ENCODE measurements at places on chromosomes 5 and 9.

DNA sequence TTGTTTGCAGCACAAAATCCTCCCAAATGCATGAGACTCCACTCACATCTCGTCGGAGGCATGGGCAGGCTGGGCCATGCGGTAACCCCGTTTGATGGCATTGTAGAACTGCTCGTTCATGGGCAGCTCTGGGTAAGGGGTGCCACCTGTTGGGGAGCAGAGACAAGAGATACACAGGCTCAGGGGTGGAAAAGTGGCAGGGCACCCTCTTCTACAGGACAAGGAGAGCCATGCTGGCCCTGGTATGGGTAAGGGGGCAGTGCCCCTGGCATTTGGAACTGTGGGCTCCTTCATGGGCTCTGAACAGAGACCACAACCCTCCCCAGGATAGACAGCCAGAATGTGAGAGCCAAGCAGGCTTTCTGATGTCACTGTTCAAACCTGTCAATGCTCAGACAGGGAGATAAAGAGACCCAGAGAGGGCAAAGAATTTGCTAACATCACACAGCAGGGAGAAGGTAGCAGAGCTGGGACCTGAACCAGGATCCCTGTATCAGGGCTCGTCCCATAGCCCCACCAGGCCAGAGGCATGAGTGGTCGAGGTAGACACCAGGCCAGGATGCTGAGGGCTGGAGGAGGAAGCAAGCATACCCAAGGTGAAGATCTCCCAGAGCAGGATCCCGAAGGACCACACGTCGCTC is 33.2 kb upstream of the CSF1R start:
- DNase-seq = no peak

DNA sequence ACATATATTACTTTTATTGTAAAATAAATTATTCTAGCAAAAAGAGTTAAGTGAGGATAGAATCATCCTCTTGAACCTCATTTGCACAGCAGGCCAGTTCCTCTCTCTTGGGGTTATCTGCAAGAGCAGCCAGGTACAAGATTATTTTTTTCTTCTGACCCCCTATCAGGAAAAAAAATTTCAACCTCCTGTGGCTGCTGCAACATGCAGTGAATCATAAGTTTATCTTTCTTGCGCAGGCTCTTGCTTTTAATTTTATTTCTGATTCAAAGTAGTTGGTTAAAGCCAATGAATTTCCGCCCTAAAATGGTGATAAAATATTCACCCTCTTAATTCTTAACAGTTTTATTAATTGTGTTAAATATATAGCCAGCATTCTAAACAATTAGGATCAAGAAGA is 69.7 kb upstream of the PPP3R2 start:
- no peak for DNase-seq

GRCh38 chr5:107251151-107251550 is 419.6 kb downstream of the EFNA5 start:
- DNase-seq = no peak

GRCh38 chr9:108099854-108100253 is 610.3 kb upstream of the KLF4 start:
- DNase-seq = no peak

GRCh38 chr9:89654025-89654662 is 49.3 kb downstream of the GADD45G start:
- DNase-seq = no peak

DNA sequence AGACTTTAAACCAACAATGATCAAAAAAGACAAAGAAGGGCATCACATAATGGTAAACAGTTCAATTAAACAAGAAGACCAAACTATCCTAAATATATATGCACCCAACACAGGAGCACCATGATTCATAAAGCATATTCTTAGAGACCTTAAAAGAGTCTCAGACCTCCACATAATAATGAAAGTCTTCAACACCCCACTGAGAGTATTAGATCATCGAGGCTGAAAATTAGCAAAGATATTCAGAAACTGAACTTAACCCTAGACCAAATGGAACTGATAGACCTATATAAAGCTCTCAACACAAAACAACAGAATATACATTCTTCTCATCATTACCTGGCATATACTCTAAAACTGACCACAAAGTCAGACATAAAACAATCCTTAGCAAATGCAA is 11.7 kb upstream of the SPINK14 start:
- DNase-seq = no peak

GRCh38 chr5:139795074-139796001 is at the start of gene PSD2:
TSS of gene PSD2 (plus strand) at chr5:139795808. CDS start at chr5:139809441, 13,633 bp downstream.
- no peak for DNase-seq

GRCh38 chr9:111393971-111394370 is 63.9 kb upstream of the OR2K2 start:
- DNase-seq = no peak

DNA sequence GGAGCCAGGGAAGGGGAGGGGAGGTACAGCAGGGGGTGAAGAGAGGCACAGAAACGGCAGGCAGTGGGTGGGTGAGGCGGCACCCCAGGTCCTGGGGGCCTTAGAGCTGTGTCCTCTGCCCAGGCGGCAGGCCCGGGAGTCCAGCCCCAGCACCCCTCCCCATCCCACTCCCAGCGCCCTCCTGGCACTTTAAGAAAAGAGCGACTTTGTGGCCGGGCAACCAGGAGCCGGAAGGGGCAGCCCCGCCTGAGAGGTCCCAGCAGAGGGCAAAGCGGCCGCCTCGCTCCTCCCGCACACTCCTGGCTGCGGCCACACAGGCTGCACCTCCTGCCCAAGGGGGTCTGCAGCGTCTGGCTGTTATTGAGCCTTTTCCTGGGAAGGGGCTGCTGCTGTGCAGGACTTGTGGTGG is 42.6 kb downstream of the NACC2 start:
- DNase-seq = no peak

- no peak for DNase-seq
Observed at GRCh38 chr9:13690595-13690994, 411.1 kb upstream of the MPDZ start.

DNA sequence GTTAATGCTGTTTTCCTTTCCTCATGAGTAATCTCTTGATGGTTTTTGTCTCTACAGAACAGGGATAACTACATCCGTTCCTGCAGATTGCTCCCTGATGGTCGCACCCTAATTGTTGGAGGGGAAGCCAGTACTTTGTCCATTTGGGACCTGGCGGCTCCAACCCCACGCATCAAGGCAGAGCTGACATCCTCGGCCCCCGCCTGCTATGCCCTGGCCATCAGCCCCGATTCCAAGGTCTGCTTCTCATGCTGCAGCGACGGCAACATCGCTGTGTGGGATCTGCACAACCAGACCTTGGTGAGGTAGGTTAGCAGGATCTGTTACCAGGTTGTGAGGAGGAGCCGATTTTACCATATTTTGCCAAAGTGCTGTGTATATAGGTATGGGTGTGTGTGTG is 148.2 kb downstream of the TLE4 start:
- DNase-seq = no peak

GRCh38 chr5:158821331-158821730 is 278.4 kb downstream of the EBF1 start:
- no peak for DNase-seq

DNA sequence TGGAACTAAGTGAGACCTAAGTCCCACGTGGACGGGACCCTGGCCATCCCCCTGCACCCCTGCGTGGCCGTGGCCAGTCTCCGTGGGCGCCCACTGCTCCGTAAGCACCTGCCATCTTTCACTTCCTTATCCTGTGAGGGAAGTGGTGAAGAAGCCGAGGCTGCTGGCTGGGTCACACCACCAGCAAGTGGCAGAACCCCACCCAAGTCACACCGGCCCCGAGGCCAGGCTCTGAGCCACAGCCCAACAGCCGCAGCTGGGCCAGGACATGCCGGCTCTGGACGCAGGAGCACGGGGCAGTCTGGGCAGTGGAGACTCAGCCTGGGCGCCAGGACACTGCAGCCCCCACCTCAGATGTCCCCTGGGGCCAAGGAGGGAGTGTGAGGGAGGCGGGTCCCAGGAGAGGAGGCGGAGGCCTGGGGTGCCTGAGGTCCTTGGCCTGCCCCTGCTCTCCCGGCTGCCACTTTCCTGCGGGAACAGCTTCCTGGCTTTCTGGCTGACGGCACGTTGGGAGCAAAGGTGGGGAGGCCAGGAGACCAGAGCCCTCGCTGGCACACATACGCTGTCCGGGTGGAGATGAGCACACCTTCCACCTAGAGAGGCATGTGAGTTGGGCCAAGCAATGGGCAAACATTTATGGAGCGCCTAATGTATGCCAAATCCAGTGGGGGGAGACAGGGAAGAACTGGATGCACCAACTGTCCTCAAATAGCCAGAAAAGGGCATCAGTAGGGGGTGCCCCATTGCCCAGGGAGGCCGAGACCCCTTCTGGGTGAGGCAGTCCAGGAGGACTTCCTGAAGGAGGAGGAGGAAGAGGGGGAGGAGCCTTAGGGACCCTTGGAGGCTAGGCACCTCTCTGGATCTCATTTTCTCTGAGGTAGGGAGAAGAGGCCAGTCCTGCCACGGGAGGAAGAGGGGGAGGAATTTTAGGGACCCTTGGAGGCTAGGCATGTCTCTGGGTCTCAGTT is 43.9 kb upstream of the EGFL7 start:
- DNase-seq = no peak

DNA sequence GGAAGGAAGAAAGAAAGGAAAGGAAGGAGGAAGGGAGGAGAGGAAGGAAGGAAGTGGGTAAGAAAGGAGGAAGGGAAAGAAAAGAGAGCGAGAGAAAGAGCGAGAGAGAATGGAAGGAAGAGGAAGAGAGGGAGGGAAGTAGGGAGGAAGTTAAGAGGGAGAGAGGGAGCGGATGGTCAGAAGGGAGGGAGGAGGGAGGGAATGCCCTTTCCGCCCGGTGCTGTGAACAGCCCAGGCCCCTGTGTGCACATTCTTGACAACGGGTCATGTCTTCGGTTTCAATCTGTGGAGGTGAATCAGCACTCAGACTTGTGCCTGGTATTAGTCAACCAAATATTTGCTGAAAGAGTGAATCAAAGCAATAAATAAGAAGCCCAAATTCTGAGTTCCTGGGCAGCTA is 39.2 kb downstream of the PRUNE2 start:
- no peak for DNase-seq

- no peak for DNase-seq
Observed at GRCh38 chr9:134985451-134985850, 67.7 kb upstream of the FCN1 start.

DNA sequence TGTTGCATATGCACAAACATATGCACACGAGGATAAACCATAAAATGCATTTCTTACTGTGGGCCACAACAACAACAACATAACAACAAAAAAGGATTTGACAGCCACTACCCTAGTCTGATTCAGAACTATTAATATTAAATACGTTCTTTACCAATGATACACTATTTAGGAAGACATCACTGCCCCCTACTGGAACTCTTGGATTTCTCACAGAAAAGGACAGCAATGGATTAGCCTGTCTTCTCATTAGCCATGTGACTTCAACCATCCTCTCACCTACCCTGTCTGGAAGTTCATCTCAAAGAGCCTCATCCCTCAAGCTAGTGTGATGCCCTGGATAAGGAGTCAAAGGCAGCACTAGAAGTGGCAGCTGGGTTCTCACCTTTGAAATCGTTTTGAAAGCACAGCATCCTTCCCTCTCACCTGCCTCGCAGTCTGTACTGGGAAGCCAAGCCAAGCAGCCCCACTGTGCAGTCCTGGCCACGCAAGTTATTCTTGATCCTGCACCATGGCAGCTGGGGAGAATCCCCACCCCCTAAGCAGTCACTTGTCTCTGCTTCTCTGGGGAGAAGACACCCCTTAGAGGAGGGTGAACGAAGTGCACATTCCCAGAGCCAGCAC is 64.6 kb downstream of the SH3TC2 start:
- peak; percentile 22 for DNase-seq

GRCh38 chr5:66518753-66519152 is 77.4 kb upstream of the MAST4 start:
- DNase-seq = no peak

DNA sequence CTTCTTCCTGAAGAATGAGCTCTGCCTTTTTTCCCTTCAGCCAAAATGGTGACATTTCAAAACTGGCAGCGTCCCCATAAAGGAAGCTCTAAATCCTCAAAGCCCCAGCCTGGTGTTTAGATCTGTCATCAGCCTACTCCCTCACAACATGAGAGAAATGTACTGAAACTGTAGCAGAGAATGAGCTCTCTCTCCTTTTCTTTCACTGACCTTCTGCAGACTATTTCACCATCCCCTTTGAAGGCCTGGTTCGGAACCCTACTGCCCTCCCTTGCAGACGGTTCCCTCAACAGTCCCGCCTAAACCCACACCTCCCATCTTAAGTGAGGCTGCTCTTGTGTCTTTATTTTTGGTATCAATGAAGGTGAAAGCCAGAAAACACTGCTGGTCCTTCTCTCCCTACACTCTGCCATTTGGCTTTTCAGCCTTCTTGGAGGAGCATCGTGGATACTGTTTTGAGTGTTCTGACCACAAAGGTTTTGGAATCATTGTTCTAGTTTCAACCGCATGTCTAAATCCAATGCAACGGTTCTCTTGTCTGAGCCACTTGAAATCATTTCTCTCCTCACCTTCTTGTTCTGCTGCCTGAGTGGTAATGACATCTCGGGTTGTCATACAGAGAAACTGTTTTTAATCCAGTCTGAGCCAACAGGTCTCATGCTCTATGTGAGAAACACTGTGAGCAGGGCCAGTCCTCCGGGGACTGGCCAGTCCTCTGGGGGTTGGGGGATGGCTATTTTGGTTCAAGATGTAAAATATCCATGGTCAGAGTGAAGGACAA is 39.0 kb downstream of the ITK start:
- DNase-seq = no peak

GRCh38 chr9:5893134-5893505 is 2.4 kb downstream of the MLANA start:
- DNase-seq = no peak

GRCh38 chr5:91269198-91269597 is 113.9 kb downstream of the ARRDC3 start:
- DNase-seq = no peak

- DNase-seq = no peak
Observed at GRCh38 chr5:14251733-14252132, 108.6 kb downstream of the TRIO start.

GRCh38 chr5:15547261-15547839 is 47.4 kb downstream of the FBXL7 start:
- no peak for DNase-seq

DNA sequence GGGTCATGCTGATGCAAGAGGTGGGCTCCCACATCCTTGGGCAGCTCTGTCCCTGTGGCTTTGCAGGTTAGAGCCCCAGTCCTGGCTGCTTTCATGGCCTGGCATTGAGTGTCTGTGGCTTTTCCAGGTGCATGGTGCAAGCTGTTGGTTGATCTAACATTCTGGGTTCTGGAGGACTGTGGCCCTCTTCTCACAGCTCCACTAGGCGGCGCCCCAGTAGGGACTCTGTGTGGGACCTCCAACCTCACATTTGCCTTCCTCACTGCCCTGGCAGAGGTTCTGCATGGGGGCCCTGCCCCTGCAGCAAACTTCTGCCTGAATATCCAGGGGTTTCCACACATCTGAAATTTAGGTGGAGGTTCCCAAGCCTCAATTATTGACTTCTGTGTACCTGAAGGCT is 150.1 kb downstream of the NNT start:
- no peak for DNase-seq

- no peak for DNase-seq
Observed at GRCh38 chr9:105236261-105236660, 8.2 kb upstream of the SLC44A1 start.

DNA sequence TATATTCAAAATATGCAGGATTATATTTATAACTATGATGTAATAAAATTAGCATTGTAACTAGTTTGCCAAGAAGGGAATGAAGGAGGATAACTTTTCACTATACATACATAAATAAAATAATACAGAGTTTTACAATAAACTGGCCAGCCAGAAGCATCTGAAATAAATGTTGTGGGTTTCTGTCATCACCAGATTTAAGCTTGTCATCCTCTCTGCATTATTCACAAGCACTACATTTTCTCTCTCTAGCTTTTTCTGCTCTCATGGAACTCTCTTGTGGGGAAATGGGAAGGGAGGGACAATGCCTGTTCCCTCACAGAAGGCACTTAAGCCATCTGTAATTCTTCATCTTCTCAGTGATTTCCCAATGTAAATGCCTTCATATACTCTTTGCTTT is 626.8 kb downstream of the SEMA5A start:
- DNase-seq = no peak

GRCh38 chr9:99037769-99038483 is 67.0 kb upstream of the TGFBR1 start:
- DNase-seq = no peak
